ENCODE measurements at places on chromosomes 13 and 19.

DNA sequence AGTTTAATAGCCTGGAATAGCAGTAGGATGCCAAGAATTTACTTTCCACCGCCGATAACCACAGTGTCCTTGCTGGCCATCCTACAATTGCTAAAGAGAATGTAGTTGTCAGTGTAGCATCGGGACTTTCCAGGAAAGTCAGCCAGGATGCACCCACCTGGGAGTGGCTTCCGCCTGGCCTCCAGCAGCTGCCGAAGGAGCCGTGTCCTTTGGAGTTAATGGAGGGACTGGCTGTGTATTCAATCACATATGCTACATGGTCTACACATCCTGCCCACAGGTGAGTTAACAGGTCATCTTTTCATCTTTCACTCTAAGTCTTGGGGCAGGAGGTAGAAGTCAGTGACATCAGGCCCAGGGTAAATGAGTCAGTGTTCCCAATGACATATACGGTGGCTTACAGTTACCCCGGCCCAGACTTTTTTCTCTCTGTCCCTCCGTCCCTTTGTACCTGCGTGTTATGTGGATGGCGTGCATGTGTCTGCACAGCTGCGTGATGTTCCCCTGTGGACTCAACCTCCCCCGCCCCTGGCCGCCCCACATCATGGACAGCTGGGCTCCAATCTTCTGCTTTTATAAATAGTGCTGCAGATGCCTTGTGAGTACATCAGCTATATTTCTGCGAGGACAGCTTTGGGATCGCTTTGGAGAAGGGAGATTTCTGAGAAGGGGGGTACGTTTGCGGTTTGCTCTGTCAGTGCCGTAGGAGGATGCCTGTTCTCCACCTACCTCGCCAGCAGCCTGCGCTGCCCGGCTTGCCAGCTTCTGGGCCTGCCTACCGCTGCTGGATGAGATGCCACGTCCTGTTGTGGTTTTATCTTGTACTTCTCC, 63.1 kb downstream of the ATP11A start:
- DNase-seq = no peak

- DNase-seq = no peak
Observed at GRCh38 chr13:20489185-20489820, 36.4 kb downstream of the CRYL1 start.

GRCh38 chr13:113796211-113796963, 37.4 kb downstream of the TMEM255B start:
- no peak for DNase-seq

DNA sequence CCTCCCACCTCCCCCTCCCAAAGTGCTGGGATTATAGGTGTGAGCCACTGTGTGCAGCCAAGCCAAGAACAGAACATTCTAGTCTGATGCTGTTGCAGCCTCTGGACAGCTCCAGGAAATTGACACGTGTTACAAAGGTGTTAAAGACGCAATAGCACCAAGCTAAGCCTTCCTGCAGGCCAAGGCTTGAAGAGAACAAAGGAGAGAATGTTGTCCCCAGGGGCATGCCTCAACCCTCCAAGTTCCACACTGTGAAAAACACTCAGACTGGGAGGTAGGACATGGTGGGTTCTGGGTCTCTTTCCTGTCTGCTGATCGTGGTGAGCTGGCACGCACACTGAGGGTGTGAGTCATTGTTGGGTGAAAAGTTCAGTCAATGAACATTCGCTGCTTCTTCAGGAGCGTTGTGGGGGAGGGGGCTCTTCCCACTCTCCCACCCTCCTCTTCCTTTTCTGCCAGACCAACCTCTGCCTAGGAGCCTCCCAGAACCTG, 5.3 kb upstream of the PTPRS start:
- no peak for DNase-seq

GRCh38 chr13:26062853-26063444, 11.1 kb upstream of the SHISA2 start:
- DNase-seq = peak; percentile 7

GRCh38 chr13:111598747-111599146, 278.3 kb downstream of the TEX29 start:
- no peak for DNase-seq

DNA sequence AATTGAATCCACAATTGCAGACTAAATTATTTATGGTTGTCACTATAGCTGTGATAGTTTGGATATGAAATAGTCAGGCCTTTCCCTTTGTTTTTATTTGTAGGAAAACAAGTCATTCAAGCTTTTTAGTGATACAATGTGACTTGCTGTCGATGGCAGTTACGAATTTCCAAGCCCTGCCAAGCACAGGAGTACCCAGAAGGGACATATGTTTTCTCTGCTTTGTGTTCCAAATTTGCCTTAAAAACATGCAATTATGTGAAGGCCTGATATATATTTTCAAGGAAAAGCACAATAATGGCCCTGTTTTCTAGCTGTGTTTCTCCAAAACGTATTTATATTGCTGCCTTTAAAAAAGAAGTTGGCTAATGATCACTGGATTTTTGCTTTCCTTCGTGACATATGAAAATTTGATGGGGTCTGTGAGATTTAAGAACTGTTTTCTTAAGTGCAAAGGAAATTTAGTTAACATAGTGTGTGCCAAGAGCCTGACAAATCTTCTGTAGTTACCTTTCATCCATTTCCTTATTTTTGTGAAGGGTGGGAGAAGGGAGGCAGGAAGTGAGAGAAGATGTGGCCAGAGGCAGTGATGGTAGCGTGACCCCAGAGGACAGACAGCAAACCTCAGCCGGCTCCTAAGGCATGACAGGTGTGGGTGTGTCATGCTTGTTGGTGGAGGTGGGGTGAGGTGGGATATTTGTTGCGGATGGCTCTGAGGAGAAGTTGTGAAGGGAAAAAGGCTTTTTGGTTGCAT, 79.6 kb downstream of the TEX26 start:
- no peak for DNase-seq

DNA sequence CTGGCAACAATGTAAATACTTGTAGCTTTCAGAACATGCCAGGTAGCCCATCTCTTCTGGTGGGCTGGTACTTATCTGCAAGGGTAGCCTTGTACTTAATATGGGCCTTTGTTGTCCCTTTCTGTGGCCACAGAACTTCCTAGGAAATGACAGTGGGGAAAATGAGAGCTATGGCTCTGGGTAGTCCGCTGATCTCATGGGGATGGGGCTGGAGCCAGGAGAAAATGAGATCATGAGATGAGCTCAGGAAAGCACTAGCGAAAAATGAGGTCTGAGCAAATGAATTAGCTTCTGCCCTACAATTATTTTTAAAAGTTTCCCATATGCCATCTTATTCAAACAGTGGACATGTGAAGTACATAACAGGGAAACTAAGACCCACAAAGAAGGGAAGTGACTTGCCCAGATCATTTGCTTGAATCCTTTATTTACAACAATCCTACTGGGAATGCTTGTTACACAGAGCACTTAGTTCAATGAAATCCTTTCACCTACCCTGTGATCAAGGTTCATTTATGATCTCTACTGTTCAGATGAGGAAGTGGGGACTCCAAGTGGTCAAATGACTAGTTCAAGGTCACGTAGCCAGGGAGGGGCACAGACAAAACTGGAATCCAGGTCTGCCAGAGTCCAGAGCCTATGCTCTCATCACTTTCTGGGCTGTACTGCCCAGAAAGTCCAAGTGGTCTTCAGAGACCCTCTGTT, 87.1 kb downstream of the PTPRS start:
- DNase-seq = no peak

- DNase-seq = no peak
Observed at GRCh38 chr13:45918597-45918996, 67.0 kb upstream of the SIAH3 start.

DNA sequence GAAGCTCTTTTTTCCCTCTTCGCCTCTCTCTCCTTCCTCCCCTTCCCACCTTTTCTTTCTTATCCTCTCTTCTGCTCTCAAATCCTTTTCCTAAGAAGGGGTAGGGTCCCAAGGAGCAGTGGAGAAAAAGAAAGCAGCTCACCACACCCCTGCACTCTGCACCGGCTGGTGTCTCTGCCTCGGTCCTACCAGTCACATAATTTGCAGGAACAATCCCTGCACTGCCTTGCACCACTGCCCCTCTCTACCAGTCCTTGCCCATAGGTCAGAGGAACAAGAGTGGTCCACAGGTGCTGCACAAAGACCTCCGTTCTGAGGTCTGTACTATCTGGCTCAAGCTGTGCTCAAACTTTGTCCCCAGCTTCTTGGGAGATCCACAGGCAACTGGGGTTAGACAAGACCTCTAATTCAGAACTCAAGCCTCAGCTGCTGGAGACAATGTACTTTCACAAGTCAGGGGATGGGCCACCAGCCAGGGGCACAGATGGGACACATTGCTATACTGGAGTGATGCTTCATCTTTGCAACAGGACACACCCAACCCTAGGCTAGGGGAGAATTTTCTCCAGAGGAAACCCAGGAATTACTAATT, 125.4 kb upstream of the ZNF507 start:
- DNase-seq = no peak

DNA sequence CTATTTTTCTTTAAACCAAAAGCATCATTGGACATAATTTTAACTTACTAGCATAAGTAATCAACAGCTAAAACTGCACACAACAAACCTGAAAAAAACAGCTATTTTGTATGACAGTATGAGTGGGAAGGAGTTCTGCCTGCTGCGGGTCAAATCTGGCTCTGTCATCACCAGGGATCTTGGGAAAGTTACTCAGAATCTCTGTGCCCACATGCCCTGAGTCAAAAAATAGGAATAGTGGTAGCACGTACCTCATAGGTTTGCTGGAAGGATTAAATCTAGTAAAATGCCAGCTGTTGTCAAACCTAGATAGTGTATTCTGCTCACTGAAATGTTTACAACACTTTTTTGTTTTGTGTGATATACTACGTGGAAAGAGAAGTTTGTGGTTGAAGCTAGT, 1.1 kb downstream of the CLN5 start:
- DNase-seq = no peak

DNA sequence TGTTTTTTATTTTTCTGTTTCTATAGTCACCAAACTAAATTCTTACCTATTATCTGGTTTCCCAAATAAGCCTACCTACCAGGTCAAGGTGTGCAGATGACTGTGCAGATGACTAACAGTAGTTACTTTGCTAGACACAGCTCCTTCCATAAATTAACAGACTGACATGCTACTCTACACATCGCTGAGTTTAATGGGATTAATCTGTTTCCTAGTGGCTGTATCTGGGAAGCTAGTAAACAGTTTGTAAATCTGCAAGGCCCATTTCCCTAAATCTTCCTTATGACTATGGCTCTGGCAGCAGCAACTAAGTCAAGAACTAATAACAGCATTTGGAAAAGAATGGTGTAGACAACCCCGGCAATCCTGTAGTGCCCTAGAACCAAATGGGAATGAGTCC, 27.9 kb downstream of the MIPEP start:
- DNase-seq = no peak

DNA sequence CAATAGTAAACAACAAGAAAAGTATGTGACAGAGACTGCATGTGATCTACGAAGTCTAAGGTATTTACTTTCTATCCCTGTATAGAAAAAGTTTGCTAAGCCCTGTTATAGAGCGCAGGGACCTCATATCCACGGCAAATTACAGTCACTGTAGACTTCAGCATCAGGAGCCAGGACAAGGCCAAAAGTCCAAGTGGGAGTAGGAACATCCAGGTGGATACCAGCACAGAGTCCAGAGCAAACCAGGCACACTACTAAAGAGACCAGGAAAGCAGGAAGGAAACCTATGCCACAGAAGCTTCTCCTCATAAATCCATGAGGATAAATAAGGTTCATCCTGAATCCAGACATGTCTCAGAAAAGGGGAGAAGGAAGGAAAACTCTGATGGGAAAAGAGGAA, 342.2 kb upstream of the HTR2A start:
- DNase-seq = no peak

- peak; percentile 66 for DNase-seq
Observed at GRCh38 chr19:53881482-53882390, at the start of gene PRKCG. TSS of gene PRKCG (plus strand) at chr19:53882197. CDS start at chr19:53882495, 298 bp downstream.

- no peak for DNase-seq
Observed at GRCh38 chr19:48595833-48596232, 10.7 kb upstream of the SPACA4 start.

- no peak for DNase-seq
Observed at GRCh38 chr19:8481201-8481600, 21.2 kb downstream of the PRAM1 start.

- DNase-seq = no peak
Observed at GRCh38 chr13:71758828-71759227, 108.2 kb downstream of the DACH1 start.

- DNase-seq = no peak
Observed at GRCh38 chr13:42720113-42720857, 61.1 kb upstream of the FAM216B start.

DNA sequence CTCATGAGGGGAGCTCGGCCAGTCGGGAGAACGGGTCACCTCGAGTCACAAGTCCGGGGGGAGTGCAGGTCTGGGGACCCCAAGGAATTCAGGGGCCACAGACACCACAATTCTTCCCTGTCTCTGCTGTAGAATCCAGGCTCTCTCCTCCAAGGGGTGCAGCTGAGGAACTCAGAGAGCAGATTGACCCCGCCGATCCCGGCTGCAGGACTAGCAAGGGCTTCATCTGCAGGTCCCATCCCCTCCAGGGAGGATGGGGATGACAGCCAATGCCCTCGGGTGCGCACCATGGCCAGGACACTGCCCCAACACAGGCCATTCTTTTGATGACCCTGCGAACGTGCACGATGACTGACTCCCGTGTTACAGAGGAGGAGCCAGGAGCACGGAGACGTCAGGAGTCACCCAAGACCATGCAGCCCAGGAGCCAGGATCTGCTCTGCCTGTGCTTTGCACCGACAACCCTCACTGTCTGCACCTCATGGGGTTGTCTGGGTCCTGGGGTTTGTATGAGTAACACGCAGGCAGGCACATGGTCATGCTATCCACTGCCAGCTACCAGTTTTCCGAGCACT, 48.5 kb upstream of the TUBGCP3 start:
- DNase-seq = no peak

DNA sequence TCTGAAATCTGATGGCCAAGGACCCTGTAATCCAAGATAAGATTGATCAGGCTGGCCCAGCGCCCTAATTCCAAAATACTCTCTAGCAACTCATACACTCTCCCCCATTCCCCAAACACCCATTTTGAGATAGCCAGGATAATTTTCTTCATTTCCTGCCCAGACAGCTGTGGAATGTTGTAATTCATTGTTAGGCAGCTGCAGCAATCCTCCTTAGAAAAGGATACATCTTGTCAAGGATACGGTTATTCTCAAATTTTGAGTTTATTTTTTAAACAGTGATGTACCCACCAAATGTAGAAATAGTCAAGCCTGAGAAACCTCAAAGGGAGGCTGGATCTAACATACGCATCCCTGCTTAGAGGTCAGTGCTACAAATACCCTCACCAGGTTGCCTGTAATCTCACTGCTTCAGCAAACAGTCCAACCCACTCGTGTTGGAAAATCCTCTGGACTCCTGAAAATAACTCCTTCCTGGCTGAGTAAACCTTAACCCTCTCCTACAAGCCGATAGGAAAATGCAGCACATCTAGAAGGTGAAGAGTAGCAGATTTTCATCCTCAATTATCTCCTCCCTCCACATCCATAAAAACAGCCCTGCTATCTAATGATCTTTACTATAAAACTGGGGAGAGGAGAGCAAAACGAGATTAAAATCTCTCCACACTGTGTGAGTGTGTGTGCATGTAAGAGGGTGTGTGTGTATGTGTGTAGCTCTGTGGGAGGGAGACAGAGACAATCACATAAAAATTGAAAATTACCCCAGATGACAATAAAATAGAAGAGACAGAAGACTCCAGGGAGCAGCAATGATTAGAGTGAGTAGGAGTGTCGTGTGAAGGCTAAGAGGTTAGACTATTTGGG, 683.1 kb downstream of the DIAPH3 start:
- DNase-seq = no peak

- no peak for DNase-seq
Observed at GRCh38 chr19:54877471-54877870, 3.4 kb downstream of the FCAR start.

- DNase-seq = peak; percentile 13
Observed at GRCh38 chr19:8517551-8518442, 3.8 kb upstream of the ZNF414 start.
